ENCODE measurements at places on chromosomes 1 and 21. TPM values are rescaled to one million over a fixed set of nuclear protein-coding genes. Genes with fewer than 3 reads are reported as not detected.

The TNNI3K gene
- 1.4 TPM for total RNA-seq

DNA sequence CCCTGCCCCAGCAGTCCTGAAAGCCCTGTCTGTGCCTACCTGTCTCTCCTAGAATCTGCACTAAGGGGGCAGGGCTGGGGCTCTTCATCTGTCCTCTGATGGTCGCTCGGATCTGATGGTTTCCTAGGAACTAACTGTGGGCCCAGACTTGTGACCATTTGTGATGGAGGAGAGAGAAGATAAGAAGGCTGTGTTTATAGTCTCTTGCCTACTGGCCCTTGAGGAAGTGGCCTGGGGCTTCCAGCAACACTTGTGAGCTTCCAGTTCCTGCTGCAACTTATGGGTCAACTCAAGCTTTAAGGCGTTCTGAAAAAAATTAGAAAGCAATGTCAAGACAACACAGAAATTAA lies 53.2 kb upstream of the SYNC start:
- peaks cover 5% of the 10 kb centered on the region for H3K4me1 ChIP-seq
- DNase-seq = no peak
- peak overlapping the region; percentile 75 for H3K27ac ChIP-seq
- no peaks in the 10 kb centered on the region for H3K36me3 ChIP-seq
- peak overlapping the region; percentile 80 for H3K4me3 ChIP-seq
- no peaks in the 10 kb centered on the region for H3K27me3 ChIP-seq

The ITPKB gene
- total RNA-seq = 39.3 TPM

- no peaks in the 10 kb centered on the region for H3K27me3 ChIP-seq
- H3K4me1 ChIP-seq = no peaks in the 10 kb centered on the region
- no peaks in the 10 kb centered on the region for H3K36me3 ChIP-seq
Observed at GRCh38 chr1:231311720-231312431, 25.8 kb downstream of the EXOC8 start.

GRCh38 chr1:232705815-232706575 lies 76.1 kb upstream of the SIPA1L2 start:
- H3K4me1 ChIP-seq = no peaks in the 10 kb centered on the region
- no peaks in the 10 kb centered on the region for H3K36me3 ChIP-seq
- H3K4me3 ChIP-seq = no peak overlapping the region
- no peak overlapping the region for H3K27ac ChIP-seq
- H3K27me3 ChIP-seq = no peaks in the 10 kb centered on the region
- no peak for DNase-seq

DNA sequence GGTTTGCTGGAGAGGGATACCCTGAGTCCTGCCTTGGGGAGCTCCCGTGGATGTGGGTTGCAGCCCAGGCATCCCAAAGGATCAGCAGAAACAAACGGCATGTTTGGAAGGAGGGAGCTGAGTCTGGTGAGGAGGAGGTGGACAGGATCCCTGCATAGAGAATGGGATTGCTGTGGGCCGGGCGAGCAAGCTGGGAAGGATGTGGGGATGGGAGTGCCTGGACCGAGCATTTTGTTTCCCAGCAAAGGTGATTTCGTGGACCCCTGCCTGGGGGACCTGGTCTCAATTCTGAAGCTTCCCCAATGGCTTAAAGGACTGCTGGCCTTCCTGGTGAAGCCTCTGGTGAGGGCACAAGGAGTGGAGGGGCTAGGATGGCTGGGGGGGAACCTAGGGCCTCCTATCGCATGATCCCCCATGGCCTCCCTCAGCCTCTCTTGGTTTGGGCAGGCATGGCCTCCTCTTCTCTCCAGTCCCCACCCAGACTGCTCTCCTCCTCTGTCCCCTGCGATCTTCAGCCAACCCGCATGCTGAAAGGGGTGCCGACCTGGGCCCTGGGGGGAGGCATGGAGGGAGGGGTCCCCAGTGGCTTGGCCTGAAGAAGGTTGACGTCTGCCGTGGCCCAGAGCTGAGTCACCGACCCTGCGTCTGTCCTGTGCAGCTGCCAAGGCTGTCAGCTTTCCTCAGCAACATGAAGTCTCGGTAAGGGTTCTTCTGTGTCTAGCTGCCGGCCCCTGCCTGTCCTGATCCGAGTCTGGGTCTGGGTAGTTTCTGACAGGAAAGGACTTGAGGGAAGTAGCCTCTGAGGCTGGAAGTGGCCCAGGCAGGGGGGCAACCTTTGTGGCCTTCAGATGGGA lies 16.3 kb downstream of the FAAH start:
- no peak for DNase-seq
- H3K27ac ChIP-seq = no peak overlapping the region
- no peak overlapping the region for H3K4me3 ChIP-seq
- H3K27me3 ChIP-seq = no peaks in the 10 kb centered on the region
- peaks cover 28% of the 10 kb centered on the region for H3K36me3 ChIP-seq

Data from kidney (tissue), 22 donors.